ENCODE measurements at places on chromosomes 5 and 9. TPM values are rescaled to one million over a fixed set of nuclear protein-coding genes. Genes with fewer than 3 reads are reported as not detected.

SLCO6A1 gene
- not detected for total RNA-seq

PTBP3 gene
- 92.6 TPM for total RNA-seq

RANBP17 gene
- not detected for total RNA-seq

NREP gene
- total RNA-seq: 6.8 TPM

TEK gene
- total RNA-seq: not detected

SH3PXD2B gene
- total RNA-seq: 1.1 TPM

DNA sequence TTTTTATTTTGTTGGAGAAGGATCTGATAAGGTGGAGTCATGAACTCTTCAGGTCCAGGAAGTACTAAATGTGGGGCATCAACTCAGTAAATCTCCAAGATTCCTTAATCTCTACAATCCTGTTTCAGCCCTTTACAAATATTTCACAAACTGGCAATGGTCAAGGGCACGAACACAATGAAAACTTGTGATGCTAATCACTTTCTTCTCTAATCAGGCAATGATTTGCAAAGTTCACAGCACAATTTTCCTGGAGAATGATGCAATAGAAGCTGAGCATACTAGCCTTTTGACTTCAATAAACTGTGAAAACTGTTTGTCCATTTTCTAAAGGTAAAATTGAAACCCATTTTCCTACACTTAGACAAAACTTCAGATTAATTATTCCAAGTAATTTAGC is 16.9 kb downstream of the GDF9 start:
- H3K4me1 ChIP-seq: peaks cover 2% of the 10 kb centered on the region
- DNase-seq: no peak
- H3K27me3 ChIP-seq: no peaks in the 10 kb centered on the region
- H3K4me3 ChIP-seq: no peak overlapping the region
- no peak overlapping the region for H3K27ac ChIP-seq

DNA sequence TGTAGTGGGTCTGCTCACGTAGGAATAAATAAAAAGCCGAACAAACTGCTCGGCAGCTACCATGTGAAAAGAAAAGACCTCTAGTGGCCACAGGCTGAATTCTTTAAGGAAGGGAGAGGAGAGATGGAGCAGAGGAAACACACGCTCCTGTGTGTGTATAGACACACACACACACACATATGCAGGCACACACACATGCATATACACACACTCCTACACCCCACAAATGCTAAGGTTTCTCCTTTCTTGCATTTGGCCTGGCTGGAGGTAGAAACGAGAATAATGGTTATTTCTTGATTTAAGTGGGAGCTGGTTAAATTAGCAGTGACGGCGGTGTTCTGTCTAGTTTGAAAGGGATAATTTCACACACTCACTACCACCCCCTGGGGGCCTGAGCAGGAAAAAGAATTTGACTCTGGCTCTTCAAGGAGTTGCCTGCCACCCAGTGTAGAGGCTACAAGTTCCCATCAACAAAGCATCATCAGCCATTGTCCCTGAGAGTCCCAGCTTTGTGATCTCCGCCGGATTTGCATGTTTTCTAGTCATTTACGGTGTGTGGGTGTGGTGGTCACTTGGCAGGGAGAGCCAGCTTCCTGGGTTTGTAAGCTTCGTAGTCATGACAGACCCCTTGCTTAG is at the start of gene INSYN2B:
TSS of gene INSYN2B (minus strand) at position 78 of the 636 bp plus-strand sequence. CDS start 96,597 bp downstream, outside the sequence.
- H3K27me3 ChIP-seq: no peaks in the 10 kb centered on the region
- H3K4me3 ChIP-seq: no peak within 1 kb of the TSS
- no peak within 1 kb of the TSS for H3K27ac ChIP-seq
- no peaks in the 10 kb centered on the region for H3K4me1 ChIP-seq
- peaks cover 23% of the 10 kb centered on the region for H3K36me3 ChIP-seq
- peak; percentile 59 for DNase-seq

- no peak overlapping the region for H3K27ac ChIP-seq
- H3K36me3 ChIP-seq: no peaks in the 10 kb centered on the region
- no peak overlapping the region for H3K4me3 ChIP-seq
- no peak for DNase-seq
Observed at GRCh38 chr5:149118463-149118862, 22.8 kb upstream of the ABLIM3 start.

- H3K27ac ChIP-seq: no peak overlapping the region
- H3K4me1 ChIP-seq: no peaks in the 10 kb centered on the region
- no peaks in the 10 kb centered on the region for H3K36me3 ChIP-seq
- no peak overlapping the region for H3K4me3 ChIP-seq
Observed at GRCh38 chr9:135301271-135302263, 178.0 kb upstream of the PPP1R26 start.

DNA sequence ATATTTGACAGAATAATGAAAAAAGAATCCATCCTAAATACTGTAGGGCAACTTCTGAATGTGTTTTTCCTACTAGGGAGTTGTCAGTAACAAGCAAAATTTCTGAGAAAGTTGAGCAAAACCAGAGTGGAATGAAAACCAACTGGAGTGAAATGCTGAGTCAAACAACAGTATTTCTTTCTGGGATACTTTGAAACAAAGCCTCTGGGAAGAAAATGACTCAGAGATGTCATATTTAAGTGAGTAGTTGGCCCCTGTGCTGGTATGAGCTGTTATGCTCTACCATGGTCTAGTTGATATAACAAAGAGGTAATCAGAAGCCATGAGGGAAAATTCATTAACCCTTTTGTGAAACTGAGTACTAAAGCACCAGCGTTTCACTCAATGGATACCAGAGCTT is 372.1 kb upstream of the C9orf72 start:
- H3K27me3 ChIP-seq: no peaks in the 10 kb centered on the region
- no peak overlapping the region for H3K27ac ChIP-seq
- H3K36me3 ChIP-seq: no peaks in the 10 kb centered on the region
- no peak for DNase-seq
- H3K4me1 ChIP-seq: no peaks in the 10 kb centered on the region

- H3K27me3 ChIP-seq: no peaks in the 10 kb centered on the region
- H3K36me3 ChIP-seq: no peaks in the 10 kb centered on the region
- H3K27ac ChIP-seq: no peak overlapping the region
- DNase-seq: no peak
- no peaks in the 10 kb centered on the region for H3K4me1 ChIP-seq
Observed at GRCh38 chr5:95219411-95219810, 65.5 kb downstream of the MCTP1 start.

- peaks cover 58% of the 10 kb centered on the region for H3K4me1 ChIP-seq
- H3K27ac ChIP-seq: peak overlapping the region; percentile 75
- no peaks in the 10 kb centered on the region for H3K27me3 ChIP-seq
- peaks cover 10% of the 10 kb centered on the region for H3K36me3 ChIP-seq
Observed at GRCh38 chr9:93037476-93037971, 21.0 kb upstream of the SUSD3 start.

DNA sequence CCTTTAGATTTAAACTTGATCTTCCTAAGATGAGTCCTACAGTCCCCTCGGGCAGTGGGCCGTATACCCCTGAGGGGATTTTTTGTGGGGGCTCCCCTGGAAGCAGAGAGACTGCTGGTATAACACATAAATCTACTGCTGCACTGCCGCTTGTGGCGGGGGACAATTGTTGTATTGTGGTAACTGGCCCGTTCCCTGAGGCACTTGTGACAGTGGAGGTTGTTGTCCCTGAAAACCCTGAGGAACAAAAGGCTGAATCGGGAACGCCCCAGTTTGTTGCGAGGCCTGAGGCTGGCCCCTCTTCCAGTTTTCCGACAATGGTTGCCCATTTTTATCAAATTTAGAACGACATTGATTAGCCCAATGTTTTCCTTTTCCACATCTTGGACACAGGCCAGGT is 4.7 kb upstream of the TMEM141 start:
- H3K4me3 ChIP-seq: no peak overlapping the region
- no peak overlapping the region for H3K27ac ChIP-seq
- DNase-seq: no peak
- H3K27me3 ChIP-seq: no peaks in the 10 kb centered on the region
- H3K4me1 ChIP-seq: peaks cover 14% of the 10 kb centered on the region

GRCh38 chr5:93092349-93093105 is 488.5 kb downstream of the NR2F1-AS1 start:
- H3K27ac ChIP-seq: peak overlapping the region; percentile 37
- DNase-seq: no peak
- H3K36me3 ChIP-seq: no peaks in the 10 kb centered on the region
- no peaks in the 10 kb centered on the region for H3K27me3 ChIP-seq
- H3K4me3 ChIP-seq: no peak overlapping the region
- H3K4me1 ChIP-seq: no peaks in the 10 kb centered on the region

DNA sequence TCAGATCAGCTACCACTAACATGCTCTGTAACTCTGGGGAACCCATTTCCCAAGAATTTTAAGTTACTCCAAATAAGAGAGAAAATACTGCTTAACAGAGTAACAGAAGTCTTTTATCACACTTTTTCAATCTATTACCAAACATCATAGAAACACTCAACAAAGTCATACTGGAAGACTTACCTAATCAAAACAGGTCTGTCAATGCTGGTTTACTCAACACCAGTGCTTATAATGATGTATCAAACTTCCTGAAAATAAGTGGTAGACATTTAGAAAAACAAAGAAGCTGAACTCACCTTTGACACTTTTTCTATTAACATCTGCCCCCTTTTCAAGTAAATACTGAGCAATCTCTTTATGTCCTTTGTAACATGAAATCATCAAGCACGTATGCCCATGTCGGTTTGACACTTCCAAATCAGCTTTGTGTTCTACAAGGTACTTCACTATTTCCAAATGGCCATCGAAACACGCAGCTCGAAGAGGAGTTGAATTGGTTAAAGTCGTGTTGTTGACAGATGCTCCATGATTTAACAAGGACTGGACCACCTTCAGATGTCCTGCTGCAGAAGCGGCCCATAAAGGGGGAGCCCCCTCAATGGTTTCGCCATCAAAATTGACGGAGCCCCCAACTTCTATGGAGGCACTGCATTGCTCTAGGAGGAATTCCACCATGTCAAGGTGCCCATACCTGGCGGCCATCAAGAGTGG is 1.8 kb downstream of the FEM1C start:
- peak overlapping the region; percentile 99 for H3K27ac ChIP-seq
- H3K4me3 ChIP-seq: peak overlapping the region; percentile 95
- H3K36me3 ChIP-seq: peaks cover 60% of the 10 kb centered on the region
- no peaks in the 10 kb centered on the region for H3K27me3 ChIP-seq
- peaks cover 57% of the 10 kb centered on the region for H3K4me1 ChIP-seq
- DNase-seq: no peak

GRCh38 chr5:40796487-40796889 is 1.7 kb downstream of the PRKAA1 start:
- H3K4me3 ChIP-seq: peak overlapping the region; percentile 88
- H3K27me3 ChIP-seq: peaks cover 2% of the 10 kb centered on the region
- DNase-seq: no peak
- H3K36me3 ChIP-seq: peaks cover 14% of the 10 kb centered on the region
- H3K27ac ChIP-seq: no peak overlapping the region

DNA sequence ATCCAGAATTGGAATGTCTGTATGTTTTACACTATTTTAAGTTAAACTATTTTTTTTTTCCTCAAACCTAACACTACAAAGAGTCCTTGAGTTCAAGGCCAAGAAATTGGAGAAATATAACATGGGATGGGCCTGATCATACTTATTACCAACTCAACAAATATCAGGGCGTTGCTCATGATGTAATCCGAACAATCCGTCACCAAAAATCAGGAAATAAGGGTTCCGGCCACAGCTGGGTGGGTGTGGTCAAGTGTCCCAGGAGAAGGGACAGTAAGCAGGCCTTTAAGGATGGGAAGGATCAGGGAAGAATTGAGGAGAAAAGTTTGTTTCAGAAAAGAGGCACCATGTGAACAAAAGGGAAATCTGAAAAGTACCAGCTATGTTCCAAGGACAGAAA is 29.8 kb downstream of the MED27 start:
- DNase-seq: no peak
- no peak overlapping the region for H3K27ac ChIP-seq
- H3K4me1 ChIP-seq: peaks cover 17% of the 10 kb centered on the region
- H3K27me3 ChIP-seq: no peaks in the 10 kb centered on the region
- H3K36me3 ChIP-seq: peaks cover 3% of the 10 kb centered on the region

GRCh38 chr9:113545068-113545467 is 81.5 kb downstream of the RGS3 start:
- H3K4me1 ChIP-seq: peaks cover 23% of the 10 kb centered on the region
- no peak overlapping the region for H3K4me3 ChIP-seq
- H3K27me3 ChIP-seq: no peaks in the 10 kb centered on the region
- peaks cover 2% of the 10 kb centered on the region for H3K36me3 ChIP-seq

- DNase-seq: no peak
- H3K4me3 ChIP-seq: no peak overlapping the region
Observed at GRCh38 chr5:179223961-179224360, 121.3 kb downstream of the ADAMTS2 start.

DNA sequence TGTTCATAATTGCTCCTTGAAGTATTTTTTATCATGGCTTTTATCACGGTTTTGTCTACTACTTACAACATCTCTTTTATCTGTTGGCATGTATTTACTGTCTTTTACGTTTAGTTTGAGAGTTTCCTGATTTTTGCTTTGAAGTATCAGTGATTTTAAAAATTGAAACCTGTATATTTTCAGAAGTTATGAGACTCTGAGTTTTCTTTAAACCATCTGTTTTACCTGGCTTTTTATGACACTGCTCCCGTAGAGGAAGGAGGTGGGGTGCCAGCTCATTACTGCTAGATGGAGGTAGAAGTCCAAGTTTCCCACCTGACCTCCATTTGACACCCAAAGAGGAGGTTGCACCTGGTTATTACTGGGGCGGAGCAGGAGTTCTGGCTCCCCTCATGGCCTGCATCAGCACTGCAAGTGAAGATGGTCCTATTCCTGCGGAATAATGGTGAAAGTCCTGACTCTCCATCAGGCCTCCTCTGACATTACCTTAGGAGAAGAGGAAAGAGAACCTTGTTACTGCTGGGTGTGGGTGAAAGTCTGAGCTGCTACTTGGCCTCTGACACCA is 10.0 kb upstream of the ZNF131 start:
- no peaks in the 10 kb centered on the region for H3K27me3 ChIP-seq
- H3K4me1 ChIP-seq: peaks cover 44% of the 10 kb centered on the region
- H3K36me3 ChIP-seq: no peaks in the 10 kb centered on the region
- H3K4me3 ChIP-seq: no peak overlapping the region
